Fibroblast of gingiva (primary cell): ENCODE measurements at places on chromosomes 7 and 10.

DNA sequence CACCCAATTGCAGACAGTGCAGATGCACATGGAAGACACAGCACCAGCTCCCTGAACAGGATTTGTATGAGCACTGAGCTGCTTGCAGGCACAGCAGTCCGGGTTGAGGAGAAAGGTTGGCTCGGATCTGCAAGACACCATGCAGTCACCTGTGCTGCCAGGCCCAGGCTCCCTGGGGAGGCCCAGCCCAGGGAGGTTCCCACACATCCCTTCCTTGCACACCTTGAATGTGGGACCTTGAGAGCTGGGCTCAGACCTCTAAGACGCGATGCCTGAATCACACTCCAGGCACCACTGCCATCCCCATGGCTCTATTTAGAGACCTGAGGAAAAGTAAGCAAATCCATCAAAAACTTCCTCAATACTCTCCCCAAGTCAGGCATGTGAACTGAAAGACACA, 397.7 kb downstream of the TCERG1L start:
- DNase-seq = no peak

- no peak for DNase-seq
Observed at GRCh38 chr10:131781076-131781475, 119.7 kb upstream of the PPP2R2D start.

- DNase-seq = no peak
Observed at GRCh38 chr7:151776876-151777494, 99.9 kb downstream of the PRKAG2 start.

- DNase-seq = no peak
Observed at GRCh38 chr10:99761365-99761764, 21.1 kb upstream of the ABCC2 start.

GRCh38 chr7:97203957-97204356, 86.5 kb downstream of the SDHAF3 start:
- DNase-seq = no peak
